CD4-positive, CD25-positive, alpha-beta regulatory T cell (primary cell): ENCODE measurements at places on chromosomes 5 and 9. TPM values are rescaled to one million over a fixed set of nuclear protein-coding genes. Genes with fewer than 3 reads are reported as not detected.

DNA sequence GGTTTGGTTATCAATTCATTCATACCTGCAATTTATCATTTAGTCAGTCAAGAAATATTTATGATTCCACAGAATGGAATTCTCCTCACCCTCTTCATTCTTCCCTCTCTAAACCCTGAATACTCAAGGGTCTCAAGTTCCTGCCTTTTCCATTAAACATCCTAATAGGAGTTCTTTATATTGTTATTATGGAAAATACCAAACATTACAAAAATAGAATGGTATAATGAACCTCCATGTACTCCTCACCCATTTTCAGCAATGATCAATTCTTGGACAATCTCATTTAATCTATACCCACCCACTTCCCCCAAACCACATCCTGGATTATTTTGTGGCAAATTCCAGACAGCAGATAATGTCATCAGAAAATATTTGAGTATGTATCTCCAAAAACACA, 74.5 kb downstream of the ADAMTS12 start:
- peaks cover 2% of the 10 kb centered on the region for H3K27me3 ChIP-seq
- H3K36me3 ChIP-seq, result no peaks in the 10 kb centered on the region
- no peak overlapping the region for H3K4me3 ChIP-seq
- H3K27ac ChIP-seq, result no peak overlapping the region
- DNase-seq, result no peak

MYOT gene
- not detected for total RNA-seq

GRCh38 chr5:52989781-52990527, 802 bp downstream of the ITGA2 start:
- peaks cover 23% of the 10 kb centered on the region for H3K4me1 ChIP-seq
- H3K27me3 ChIP-seq, result peaks cover 43% of the 10 kb centered on the region
- peak overlapping the region; percentile 39 for H3K4me3 ChIP-seq
- no peak overlapping the region for H3K27ac ChIP-seq
- H3K36me3 ChIP-seq, result no peaks in the 10 kb centered on the region

GRCh38 chr9:107158321-107158720, 124.8 kb upstream of the RAD23B start:
- no peak overlapping the region for H3K4me3 ChIP-seq
- H3K27ac ChIP-seq, result no peak overlapping the region
- peak; percentile 8 for DNase-seq
- no peaks in the 10 kb centered on the region for H3K36me3 ChIP-seq

DNA sequence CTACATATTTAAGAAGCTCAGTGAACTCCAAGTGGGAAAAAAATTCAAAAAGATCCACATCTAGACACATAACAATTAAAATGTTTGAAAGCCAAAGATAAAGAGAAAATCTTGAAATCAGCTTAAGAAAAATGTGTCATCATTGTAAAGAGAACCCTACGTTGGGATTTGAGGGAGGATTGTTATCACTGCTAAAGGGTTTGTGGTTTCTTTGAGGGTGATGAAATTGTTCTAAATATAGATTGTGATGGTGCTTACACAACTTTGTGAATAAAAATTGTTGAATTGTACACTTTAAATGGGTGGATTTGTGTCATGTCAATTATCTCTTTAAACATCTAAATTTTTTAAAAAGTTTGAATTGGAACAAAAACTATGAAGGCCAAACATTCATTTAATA, 92.2 kb upstream of the ADAMTS19 start:
- H3K4me3 ChIP-seq, result no peak overlapping the region
- H3K27ac ChIP-seq, result no peak overlapping the region
- no peaks in the 10 kb centered on the region for H3K27me3 ChIP-seq

WWC1 gene
- total RNA-seq, result 1.2 TPM

DNA sequence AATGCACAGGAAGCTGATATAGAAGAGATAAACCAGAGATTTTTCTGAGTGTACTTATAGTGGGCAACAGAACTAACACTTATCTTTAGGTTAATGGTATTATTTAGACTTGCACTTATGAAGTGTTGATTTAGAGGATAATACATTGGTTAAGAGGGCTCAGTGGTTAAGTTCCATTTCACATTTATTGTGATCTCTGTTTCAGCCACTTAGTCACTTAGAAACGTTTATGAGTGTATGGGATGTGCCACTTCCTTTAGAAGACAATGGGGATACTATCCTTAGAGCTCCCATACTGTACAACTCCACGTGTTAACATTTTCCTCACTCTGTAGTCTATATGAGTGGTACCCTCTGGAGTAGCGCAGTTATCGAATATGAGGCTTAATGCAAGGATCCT, 57.5 kb downstream of the PIP5K1B start:
- H3K4me1 ChIP-seq, result no peaks in the 10 kb centered on the region
- H3K27ac ChIP-seq, result no peak overlapping the region
- H3K36me3 ChIP-seq, result no peaks in the 10 kb centered on the region
- H3K4me3 ChIP-seq, result no peak overlapping the region
